HFFc6 (cell line): ENCODE measurements at places on chromosomes 2 and 18. TPM values are rescaled to one million over a fixed set of nuclear protein-coding genes. Genes with fewer than 3 reads are reported as not detected.

SETBP1 gene
- total RNA-seq: 0.02 to 0.40 TPM (median 0.27 TPM) in 3 replicates

FAM110C gene
- not detected in 2 replicates for total RNA-seq

UGT1A10 gene
- total RNA-seq: not detected in 3 replicates

GAREM1 gene
- 0.09 and 0.21 TPM in 2 replicates for total RNA-seq

DNA sequence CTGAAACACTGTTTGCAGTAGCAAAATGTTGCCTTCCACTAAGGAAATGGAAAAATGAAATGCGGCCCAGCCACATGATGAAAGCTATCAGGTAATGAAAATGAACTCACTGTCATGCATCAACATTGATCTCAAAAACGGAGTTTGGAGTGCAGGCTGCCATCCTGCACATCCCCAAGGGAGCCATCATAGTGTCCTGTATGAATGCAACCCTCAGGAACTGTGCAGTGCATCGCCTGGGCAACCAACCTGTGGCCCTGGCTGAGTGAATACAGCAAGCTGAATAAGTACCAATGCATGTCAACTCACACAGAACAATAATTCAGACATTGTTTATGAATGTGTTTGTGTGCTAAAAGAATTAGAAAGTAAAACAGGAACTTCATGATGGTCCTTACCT lies 23.1 kb upstream of the TXNDC2 start:
- DNase-seq: no peak
- H3K36me3 ChIP-seq: peaks cover 49% of the 10 kb centered on the region
- no peak overlapping the region for H3K27ac ChIP-seq
- H3K4me3 ChIP-seq: no peak overlapping the region
- H3K27me3 ChIP-seq: no peaks in the 10 kb centered on the region
- H3K4me1 ChIP-seq: no peaks in the 10 kb centered on the region

- H3K4me3 ChIP-seq: no peak overlapping the region
- DNase-seq: no peak
- H3K27ac ChIP-seq: no peak overlapping the region
- no peaks in the 10 kb centered on the region for H3K27me3 ChIP-seq
- H3K36me3 ChIP-seq: peaks cover 8% of the 10 kb centered on the region; the same call in 1 of the 2 replicates
Observed at GRCh38 chr2:144625626-144626025, 105.7 kb upstream of the ZEB2 start.

DNA sequence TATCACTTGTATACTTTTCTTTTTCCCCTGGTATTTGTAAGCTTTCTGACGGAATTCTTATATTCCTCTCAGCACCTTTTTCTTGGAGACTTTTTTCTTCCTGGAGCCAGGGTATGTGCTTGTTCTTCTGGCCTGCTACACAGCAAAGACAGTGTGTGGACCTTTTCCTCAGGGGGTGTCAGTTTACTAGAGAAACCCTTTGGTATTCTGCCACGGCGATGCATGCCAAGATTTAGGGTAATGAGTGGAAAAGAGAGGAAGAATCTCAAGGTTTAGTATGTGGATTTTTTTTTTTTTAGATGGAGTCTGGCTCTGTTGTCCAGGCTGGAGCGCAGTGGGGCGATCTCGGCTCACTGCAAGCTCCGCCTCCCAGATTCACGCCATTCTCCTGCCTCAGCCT lies 152.2 kb downstream of the PHLPP1 start:
- peaks cover 28% of the 10 kb centered on the region for H3K4me1 ChIP-seq
- H3K27ac ChIP-seq: no peak overlapping the region
- no peak for DNase-seq
- no peaks in the 10 kb centered on the region for H3K36me3 ChIP-seq
- H3K4me3 ChIP-seq: no peak overlapping the region

DNA sequence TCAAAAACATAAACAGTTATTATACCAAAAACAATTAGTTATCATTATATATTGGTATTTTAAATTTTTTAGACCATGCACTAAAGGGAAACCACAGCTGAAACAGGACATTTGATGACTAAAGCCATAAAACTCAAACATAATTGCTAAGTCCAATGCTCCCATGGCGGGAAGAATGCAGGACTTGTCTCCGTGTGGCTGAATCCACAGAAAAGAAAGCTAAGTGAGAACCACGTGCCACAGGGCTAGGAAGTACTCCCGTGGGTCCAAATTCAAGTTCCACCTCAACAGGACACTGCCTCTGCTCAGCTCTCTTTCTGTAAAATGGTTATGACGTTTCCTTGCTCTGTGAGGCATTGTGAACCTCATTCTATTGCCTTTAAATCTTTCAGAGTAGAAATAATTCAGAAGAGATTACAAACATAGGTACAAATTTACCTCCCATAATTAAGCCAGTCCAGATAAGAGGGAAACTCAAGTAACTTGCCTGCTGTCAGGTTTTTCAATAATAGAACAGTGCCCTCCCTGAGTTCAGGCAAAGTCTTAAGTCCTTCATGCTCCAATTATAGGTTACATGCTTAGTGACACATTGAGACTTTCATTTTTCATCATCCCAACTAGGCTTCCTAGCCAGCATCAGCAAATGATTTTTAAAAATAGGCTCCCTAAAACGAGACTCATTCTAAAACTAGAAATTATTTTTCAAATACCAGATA lies 36.7 kb downstream of the FTCDNL1 start:
- DNase-seq: no peak
- H3K4me1 ChIP-seq: no peaks in the 10 kb centered on the region
- H3K4me3 ChIP-seq: no peak overlapping the region
- H3K27me3 ChIP-seq: 0 out of 2 replicates have a peak, but pooled peaks cover 3% of the 10 kb centered on the region
- no peak overlapping the region for H3K27ac ChIP-seq

DNA sequence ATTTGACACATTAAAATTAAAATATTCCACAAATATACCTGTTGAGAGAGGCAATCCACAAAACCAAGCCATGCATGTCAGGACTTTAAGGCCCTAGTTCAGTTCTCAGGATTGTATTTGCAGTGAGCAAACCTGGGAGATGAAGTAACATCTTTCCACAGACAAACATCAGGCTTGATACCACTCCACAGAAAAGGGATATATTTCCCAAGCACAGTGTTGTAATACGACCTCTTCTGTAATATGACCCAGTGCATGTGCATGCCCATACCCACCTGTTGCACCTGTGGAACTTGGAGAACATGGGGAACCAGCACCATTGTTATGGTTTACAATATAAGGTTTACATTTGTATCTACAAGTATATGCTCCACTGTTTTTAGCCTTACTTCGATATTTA lies 184.0 kb downstream of the PDE11A start:
- no peaks in the 10 kb centered on the region for H3K27me3 ChIP-seq
- no peaks in the 10 kb centered on the region for H3K36me3 ChIP-seq
- H3K4me3 ChIP-seq: no peak overlapping the region

DNA sequence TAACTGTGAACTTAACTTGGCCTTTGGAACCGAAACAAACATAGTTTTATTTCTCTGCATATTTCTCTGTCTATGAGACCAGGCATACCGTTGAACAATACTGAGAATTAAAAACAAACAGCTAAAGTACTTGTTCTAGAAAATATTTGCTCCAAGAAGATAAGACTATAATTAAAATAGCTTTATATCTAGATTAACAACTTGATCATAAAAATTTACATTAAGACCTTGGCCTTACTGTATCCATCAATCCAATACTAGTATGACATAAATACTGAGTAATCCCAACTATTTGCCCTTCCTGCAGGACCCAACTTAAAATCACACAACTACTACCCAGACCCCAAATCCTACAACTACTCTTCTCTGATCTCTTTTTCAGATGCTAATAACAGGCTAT lies 260.9 kb downstream of the RIT2 start:
- H3K4me1 ChIP-seq: no peaks in the 10 kb centered on the region
- no peak for DNase-seq
- H3K27me3 ChIP-seq: no peaks in the 10 kb centered on the region
- no peak overlapping the region for H3K4me3 ChIP-seq
- no peak overlapping the region for H3K27ac ChIP-seq

DNA sequence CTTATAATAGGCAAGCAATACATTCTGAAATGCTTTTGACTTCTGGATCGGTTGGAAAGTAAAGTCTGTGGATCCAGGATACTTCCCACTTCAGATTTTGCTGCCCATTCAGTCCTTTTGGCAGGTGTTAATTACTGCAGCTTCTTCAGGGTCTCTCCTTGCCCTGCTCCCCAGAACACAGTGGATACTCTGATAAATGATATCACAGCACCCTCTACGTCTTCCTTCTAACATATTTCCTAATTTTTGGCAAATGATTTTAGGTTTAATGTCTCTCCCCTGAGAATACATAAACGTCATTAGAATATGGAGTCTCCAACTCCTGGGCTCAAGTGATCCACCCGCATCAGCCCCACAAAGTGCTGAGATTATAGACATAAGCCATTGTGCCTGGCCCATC lies 249.8 kb downstream of the NYAP2 start:
- H3K36me3 ChIP-seq: no peaks in the 10 kb centered on the region
- no peak overlapping the region for H3K4me3 ChIP-seq
- no peak for DNase-seq
- H3K4me1 ChIP-seq: no peaks in the 10 kb centered on the region
